Stromal cell of bone marrow (primary cell): ENCODE measurements at places on chromosomes 1 and 21.

GRCh38 chr1:156198831-156199349, 5.0 kb downstream of the SLC25A44 start:
- DNase-seq: no peak

DNA sequence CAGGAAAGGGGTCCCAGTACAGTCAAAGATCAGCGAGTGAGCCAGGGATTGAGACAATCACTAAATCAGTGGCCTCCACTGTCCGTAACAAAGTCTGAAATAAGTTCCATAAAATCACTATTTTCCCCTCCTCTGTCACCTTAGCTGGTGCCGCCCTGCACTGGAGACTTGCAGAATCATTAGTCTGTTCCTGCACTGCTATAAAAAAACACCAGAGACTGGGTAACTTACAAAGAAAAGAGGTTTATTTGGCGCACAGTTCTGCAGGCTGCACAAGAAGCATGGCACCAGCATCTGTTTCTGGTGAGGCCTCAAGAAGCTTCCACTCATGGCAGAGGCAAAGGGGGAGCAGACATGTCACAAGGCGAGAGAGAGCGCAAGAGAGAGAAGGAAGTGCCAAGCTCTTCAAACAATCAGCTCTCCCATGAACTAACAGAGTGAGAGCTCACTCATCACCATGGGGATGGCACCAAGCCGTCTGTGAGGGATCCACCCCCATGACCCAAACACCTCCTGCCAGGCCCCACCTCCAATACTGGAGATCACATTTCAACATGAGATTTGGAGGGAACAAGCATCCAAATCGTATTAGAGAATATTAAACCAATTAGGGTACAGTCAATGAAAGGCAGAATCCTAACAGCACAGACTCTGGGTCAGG, 129.8 kb upstream of the TIAM1 start:
- no peak for DNase-seq

- no peak for DNase-seq
Measured at GRCh38 chr1:219875860-219876259, 52.5 kb downstream of the SLC30A10 start.

DNA sequence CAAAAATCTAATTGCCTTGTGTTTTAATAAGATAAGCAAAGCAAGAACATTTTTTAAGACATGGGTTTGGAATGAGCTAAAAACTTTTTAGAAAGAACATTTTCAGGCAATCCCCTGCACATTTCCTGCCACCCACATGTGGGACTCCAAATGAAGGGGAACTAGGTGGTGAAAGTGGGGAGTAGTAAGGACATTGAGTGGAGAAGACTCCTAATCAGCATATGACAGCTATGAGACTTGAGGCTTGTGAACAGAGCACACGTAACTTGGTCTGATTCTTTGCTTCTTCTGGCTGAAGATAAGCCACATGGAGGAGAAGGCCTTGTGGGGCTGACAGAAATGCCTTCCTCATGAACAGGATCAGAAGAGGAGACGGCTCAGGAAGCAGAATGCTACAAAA, 50.3 kb downstream of the FCER1A start:
- no peak for DNase-seq

- DNase-seq: no peak
Measured at GRCh38 chr1:150406483-150406882, 42.5 kb downstream of the RPRD2 start.
